ENCODE measurements at places on chromosomes 16 and 17.
A peak's percentile ranks its signal among the peaks of the same experiment; 100 is the strongest.

- DNase-seq: no peak
Measured at GRCh38 chr16:47904691-47905090, 251.1 kb downstream of the ABCC12 start.

DNA sequence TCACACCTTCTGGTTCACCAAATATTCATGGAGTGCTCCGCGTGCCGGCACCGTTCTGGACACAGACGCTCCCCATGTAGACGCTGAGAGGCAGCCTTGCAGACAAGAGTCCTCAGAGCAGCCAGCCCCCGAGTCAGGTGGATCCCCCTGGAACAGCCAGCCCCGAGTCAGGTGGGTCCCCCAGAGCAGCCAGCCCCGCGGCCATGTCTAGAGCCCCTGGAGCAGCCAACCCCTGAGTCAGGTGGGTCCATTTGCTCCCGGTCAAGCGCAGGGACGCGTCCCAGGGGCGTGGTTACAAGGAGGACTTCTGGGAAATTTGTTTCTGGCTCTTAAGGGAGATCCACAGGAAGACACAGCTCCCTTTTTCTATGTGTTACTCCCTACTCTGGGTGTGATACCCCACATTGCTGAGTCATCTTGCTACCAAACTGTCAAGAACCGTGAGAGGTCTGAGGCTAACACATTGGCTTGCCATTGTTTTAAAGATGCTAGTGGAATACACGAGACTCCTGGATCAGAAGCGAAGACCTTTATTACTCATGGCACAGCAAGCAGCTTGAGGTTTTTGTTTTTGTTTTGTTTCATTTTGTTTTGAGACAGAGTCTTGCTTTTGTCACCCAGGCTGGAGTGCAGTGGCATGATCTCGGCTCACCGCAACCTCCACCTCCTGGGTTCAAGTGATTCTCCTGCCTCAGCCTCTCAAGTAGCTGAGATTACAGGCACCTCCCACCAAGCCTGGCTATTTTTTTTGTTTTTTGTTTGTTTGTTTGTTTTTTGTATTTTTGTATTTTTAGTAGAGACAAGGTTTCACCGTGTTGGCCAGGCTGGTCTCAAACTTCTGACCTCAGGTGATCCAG lies 43.3 kb upstream of the CBFA2T3 start:
- DNase-seq: no peak

DNA sequence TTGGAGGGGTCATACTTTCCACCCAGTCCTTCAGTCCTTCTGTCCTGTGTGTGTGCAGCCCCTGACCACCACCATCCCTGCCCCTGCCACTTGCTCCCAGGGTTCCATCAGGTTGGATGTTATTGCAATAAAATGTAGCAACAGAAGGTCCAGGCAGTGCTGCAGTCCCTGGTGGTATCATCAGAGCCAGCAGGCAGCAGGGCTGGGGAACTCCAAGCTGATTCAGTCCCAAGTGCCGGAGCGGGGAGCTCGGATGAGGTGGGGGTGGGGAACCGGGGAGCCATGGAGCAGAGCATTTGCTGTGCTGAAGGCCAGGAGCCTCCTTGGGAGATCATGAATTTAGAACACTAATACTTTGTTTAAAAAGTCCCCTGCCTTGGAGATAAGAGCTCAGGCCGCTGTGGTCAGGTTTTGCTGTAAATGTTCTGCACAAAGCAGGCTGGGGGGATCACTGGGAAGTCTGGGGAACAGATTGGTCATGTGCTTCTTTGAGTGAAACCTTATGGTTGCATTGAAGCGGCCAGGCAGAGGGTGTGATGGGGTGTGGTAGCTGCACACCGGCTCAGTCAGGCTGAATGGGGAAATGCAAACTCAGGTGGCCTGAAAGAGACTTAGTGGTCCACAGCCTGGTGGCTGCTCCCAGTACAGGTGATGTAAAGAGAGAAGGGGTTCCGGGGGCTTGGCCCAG lies 225.9 kb downstream of the SEC14L1 start:
- no peak for DNase-seq

- DNase-seq: peak; percentile 74
Measured at GRCh38 chr17:34637548-34638525, 58.5 kb downstream of the TMEM132E start.

GRCh38 chr17:79239205-79239604 lies 164.6 kb downstream of the ENGASE start:
- no peak for DNase-seq

Data from memory B cell (primary cell).